ENCODE measurements at places on chromosomes 3 and 15. TPM values are rescaled to one million over a fixed set of nuclear protein-coding genes. Genes with fewer than 3 reads are reported as not detected.

GRCh38 chr3:190886945-190887344, 24.5 kb upstream of the GMNC start:
- peaks cover 4% of the 10 kb centered on the region for H3K27me3 ChIP-seq
- H3K4me3 ChIP-seq = no peak overlapping the region
- DNase-seq = no peak
- no peak overlapping the region for H3K27ac ChIP-seq

MNS1 gene
- not detected for total RNA-seq

DNA sequence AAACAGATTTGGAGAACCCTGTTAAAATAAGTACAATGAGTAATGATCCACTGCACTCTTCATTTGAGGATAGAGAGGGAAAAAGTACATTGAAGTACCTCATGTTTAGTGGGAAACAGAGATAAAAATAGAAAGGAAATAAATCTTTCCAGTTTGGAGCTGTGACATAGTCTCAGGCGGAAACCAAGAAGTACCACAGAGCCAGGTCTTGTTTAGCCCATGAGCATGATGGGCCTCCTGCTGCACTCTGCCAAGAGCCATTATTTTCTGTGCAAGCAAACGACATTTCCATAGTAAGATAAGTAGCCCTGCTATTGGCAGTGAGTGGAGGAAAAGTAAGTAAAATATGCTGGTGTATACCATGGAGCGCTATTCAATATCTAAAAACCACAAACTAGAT, 796.1 kb downstream of the TBL1XR1 start:
- H3K27me3 ChIP-seq = no peaks in the 10 kb centered on the region
- H3K4me3 ChIP-seq = no peak overlapping the region
- no peaks in the 10 kb centered on the region for H3K4me1 ChIP-seq

SCN11A gene
- 0.11 TPM for total RNA-seq

GRCh38 chr3:37779289-37780152, 82.2 kb upstream of the CTDSPL start:
- H3K4me1 ChIP-seq = no peaks in the 10 kb centered on the region
- no peak for DNase-seq
- H3K27ac ChIP-seq = no peak overlapping the region
- H3K36me3 ChIP-seq = no peaks in the 10 kb centered on the region

DNA sequence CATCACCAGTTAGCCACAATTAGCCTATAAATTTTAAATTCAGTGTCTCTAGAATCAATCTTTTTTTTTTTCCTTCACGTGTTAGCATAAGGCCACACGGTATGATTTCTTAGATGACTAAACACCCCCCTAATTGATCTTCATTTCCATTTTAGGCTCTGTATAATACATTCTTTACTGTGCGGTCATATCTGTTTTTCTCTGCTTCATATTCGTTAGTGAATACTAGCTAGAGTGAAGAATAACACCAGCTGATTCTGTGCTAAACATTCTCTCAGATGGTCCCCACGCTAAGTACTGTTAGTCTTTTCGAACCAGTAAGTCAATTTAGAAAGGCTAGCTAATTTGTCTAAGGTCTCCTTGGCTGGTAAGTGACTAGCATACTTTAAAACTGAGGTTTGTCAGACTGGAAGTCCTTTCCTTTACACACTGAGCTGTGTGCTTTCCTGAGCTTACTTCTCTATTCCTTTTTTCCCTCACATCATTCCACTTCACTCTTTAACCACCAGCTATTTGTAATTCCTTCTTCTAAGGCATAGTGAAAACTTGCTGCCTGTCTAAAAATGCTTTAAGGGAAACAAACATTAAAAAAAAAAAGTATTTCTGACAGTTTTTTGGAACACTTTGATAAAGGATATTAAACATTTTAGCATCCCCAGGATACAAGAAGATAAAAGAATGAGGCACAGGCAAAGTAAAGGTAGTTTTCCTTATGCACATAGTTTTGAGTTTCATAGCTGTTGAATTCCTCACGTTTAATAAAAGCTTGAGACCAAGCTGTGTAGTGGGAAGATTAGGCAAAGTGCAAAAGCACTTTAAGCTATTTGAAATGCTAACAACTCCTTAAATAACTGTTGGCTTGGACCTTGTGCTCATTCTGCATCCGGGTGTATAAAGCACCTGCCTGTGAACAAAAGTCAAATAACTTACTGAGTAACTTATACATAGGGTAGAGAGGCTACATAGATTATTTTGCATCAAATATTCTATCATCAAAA, 17.1 kb downstream of the ZFAND6 start:
- H3K27ac ChIP-seq = no peak overlapping the region
- no peaks in the 10 kb centered on the region for H3K36me3 ChIP-seq
- H3K27me3 ChIP-seq = no peaks in the 10 kb centered on the region
- no peak overlapping the region for H3K4me3 ChIP-seq
- H3K4me1 ChIP-seq = peaks cover 32% of the 10 kb centered on the region

DNA sequence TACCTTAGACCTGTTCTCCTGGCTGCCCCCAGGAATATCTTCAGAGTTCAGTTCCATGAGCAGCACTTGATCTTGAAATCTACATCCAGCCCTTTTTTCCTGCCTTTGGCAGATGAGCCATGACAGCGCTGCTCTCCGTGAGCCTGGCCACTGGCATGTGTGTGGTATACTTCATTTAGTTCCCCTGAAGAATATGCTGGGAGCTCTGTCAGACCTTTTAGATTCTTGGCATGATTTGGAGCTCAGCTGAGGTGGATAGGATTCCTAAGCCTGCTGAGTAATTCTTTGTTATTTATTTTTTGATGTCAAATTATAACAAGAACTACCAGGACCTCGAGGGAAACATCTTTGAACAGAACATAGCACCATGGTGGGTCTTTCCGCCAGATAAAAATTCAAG, 121.7 kb downstream of the EDEM1 start:
- no peaks in the 10 kb centered on the region for H3K4me1 ChIP-seq
- no peaks in the 10 kb centered on the region for H3K36me3 ChIP-seq
- no peaks in the 10 kb centered on the region for H3K27me3 ChIP-seq
- DNase-seq = no peak
- no peak overlapping the region for H3K4me3 ChIP-seq

QRICH1 gene
- 187 TPM for total RNA-seq

DNA sequence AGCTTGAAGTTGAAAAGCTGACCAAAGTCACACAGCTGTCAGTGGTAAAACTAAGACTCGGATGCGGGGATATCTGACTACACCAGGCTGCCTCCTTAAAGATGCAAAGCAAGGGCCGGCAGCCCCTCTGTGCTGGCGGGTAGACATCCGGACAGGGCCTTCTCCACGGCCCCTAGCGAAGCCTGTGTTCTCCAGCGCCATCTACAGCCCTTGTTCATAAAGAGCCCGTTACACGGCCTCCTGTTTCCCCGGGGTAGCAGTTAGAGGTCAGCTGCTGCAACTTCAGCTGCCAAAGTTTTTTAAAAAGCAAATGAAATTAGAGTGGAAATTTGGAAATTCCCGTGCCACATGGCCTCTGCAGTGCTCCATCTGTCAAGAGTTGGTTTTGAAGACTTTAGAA, 383.0 kb downstream of the TBL1XR1 start:
- H3K27me3 ChIP-seq = no peaks in the 10 kb centered on the region
- no peak for DNase-seq
- H3K27ac ChIP-seq = no peak overlapping the region
- H3K36me3 ChIP-seq = no peaks in the 10 kb centered on the region
- H3K4me1 ChIP-seq = no peaks in the 10 kb centered on the region

- peaks cover 4% of the 10 kb centered on the region for H3K27me3 ChIP-seq
- DNase-seq = peak; percentile 25
- H3K27ac ChIP-seq = no peak overlapping the region
- no peaks in the 10 kb centered on the region for H3K36me3 ChIP-seq
Observed at GRCh38 chr3:14797731-14798130, 21.0 kb upstream of the FGD5 start.

DNA sequence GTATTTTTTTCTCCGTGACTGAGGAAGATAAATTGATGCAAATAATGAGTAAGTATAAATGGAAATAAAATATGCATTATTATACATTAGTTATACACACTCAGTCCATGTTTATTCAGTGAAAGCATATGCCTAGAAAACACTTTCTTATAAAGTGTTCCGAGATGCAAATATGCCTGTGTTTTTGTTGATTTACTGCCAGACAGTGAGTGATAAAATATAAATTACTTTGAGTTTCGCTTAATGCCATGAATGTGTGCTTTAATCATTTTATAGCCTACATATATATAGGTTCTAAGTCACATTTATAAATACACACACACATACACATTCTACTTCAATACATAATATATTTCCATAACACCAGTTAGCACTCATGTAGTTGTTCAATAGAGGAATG, 569.2 kb downstream of the UNC13C start:
- H3K4me1 ChIP-seq = no peaks in the 10 kb centered on the region
- DNase-seq = no peak
- H3K36me3 ChIP-seq = no peaks in the 10 kb centered on the region
- no peak overlapping the region for H3K27ac ChIP-seq
- H3K4me3 ChIP-seq = no peak overlapping the region

DNA sequence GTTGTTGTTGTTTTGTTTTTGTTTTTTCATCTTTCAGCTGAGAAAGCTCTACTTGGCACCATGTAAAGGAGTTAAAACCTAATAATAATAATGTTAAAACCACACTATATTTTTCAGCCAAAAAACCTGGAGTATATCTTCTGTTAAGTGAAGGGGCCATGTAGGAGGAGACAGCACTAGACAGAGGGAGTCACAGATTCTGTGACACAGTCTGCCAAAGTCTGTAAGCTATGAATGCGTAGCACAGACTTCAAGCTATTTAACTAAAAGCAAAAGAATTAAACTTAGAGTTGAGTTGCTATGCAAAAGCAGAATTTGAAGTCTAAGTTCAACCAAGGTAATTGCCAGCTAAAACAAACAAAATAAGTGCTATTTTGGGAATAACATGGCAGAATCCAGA, 296.0 kb upstream of the COL8A1 start:
- H3K4me3 ChIP-seq = no peak overlapping the region
- no peak for DNase-seq

ZSCAN2 gene
- 5.1 TPM for total RNA-seq

DNA sequence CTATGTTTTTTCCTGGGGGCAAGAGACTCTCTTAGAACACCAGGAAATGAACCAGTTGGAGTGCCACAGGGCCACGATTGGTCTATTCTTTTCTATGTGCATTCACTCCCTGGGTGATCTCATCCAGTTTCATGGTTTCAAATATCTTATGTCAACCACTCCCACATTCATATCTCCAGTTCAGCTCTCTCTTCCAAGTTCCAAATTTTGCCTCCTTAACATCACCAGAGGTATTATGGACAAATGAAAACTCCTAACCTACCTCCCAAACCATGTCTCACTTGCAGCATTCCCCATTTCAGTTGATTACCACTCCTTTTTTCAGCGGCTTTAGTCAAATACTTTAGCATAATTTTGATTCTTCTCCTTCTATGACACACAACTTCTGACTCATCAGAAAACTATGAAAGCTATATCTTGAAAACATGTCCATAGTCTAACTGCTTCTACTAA, 203.1 kb upstream of the SEMA6D start:
- no peak overlapping the region for H3K27ac ChIP-seq
- no peaks in the 10 kb centered on the region for H3K4me1 ChIP-seq
- no peaks in the 10 kb centered on the region for H3K27me3 ChIP-seq
- DNase-seq = no peak
- no peaks in the 10 kb centered on the region for H3K36me3 ChIP-seq

- H3K36me3 ChIP-seq = no peaks in the 10 kb centered on the region
- peaks cover 7% of the 10 kb centered on the region for H3K27me3 ChIP-seq
- DNase-seq = no peak
- no peaks in the 10 kb centered on the region for H3K4me1 ChIP-seq
- H3K4me3 ChIP-seq = no peak overlapping the region
Observed at GRCh38 chr15:98202256-98202655, 241.8 kb downstream of the ARRDC4 start.

- no peak overlapping the region for H3K4me3 ChIP-seq
- no peak for DNase-seq
- H3K27ac ChIP-seq = no peak overlapping the region
Observed at GRCh38 chr3:8724108-8724752, 9.4 kb upstream of the CAV3 start.

GRCh38 chr15:31285772-31286261, 40.8 kb upstream of the KLF13 start:
- H3K4me1 ChIP-seq = no peaks in the 10 kb centered on the region
- no peak overlapping the region for H3K27ac ChIP-seq
- H3K27me3 ChIP-seq = no peaks in the 10 kb centered on the region

GOLGA8G gene
- not detected for total RNA-seq

SERINC4 gene
- total RNA-seq = not detected

PRRT3 gene
- 6.1 TPM for total RNA-seq

DNA sequence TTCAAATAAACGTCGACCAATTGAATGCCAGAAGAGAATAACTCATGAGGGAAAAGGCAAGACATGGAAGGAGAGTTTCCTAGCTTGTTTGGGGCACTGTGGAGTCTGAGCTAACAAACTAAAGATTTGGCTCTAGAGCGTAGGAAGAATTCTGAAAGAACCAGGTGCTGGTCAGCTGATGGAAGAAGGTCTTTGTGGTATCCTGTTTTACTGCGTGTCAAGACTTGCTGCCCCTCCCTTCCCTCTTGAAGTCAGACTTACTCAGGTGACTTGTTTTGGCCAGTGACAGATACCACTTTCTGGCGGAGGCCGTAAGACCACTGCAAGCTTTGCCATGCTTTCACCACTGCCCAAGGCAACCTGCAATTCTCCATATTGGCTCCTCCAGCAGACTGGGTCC, 673 bp upstream of the HCLS1 start:
- DNase-seq = no peak
- no peak overlapping the region for H3K4me3 ChIP-seq
- no peaks in the 10 kb centered on the region for H3K27me3 ChIP-seq
- no peaks in the 10 kb centered on the region for H3K4me1 ChIP-seq
- peak overlapping the region; percentile 68 for H3K27ac ChIP-seq
- peaks cover 39% of the 10 kb centered on the region for H3K36me3 ChIP-seq

DNA sequence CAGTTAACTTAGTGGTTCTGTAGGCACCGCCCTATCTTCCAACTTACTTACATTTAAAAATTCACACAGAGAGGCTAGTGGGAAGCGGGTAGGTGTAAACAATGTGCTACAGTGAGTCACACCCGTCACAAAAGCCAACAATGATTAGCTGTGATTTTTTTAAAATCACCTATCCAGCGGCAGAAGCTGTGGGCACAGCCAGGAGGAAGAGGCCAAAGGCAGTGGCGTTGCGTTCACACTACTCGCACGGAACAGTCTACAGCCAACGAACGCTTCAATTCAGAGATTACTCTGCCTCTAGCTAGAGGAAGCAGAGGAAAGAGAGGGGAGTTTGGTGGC, 2.5 kb upstream of the NLGN1 start:
- peaks cover 9% of the 10 kb centered on the region for H3K27me3 ChIP-seq
- H3K4me1 ChIP-seq = peaks cover 34% of the 10 kb centered on the region
- DNase-seq = no peak
- H3K27ac ChIP-seq = peak overlapping the region; percentile 85
- H3K36me3 ChIP-seq = no peaks in the 10 kb centered on the region
- peak overlapping the region; percentile 83 for H3K4me3 ChIP-seq

ASB14 gene
- total RNA-seq = not detected

- no peak overlapping the region for H3K4me3 ChIP-seq
- DNase-seq = no peak
- no peak overlapping the region for H3K27ac ChIP-seq
- H3K27me3 ChIP-seq = no peaks in the 10 kb centered on the region
- H3K36me3 ChIP-seq = no peaks in the 10 kb centered on the region
Observed at GRCh38 chr3:170642882-170643601, 57.2 kb upstream of the SLC7A14 start.

TGM5 gene
- 75.6 TPM for total RNA-seq

GRCh38 chr3:104291878-104292277, 1074.8 kb upstream of the ALCAM start:
- H3K4me3 ChIP-seq = peak overlapping the region; percentile 9
- DNase-seq = no peak
- no peaks in the 10 kb centered on the region for H3K4me1 ChIP-seq
- H3K27me3 ChIP-seq = no peaks in the 10 kb centered on the region
- no peak overlapping the region for H3K27ac ChIP-seq

Data from suprapubic skin (tissue), 4 donors.